Common myeloid progenitor, CD34-positive (primary cell): ENCODE measurements at places on chromosomes 7 and 10.

DNA sequence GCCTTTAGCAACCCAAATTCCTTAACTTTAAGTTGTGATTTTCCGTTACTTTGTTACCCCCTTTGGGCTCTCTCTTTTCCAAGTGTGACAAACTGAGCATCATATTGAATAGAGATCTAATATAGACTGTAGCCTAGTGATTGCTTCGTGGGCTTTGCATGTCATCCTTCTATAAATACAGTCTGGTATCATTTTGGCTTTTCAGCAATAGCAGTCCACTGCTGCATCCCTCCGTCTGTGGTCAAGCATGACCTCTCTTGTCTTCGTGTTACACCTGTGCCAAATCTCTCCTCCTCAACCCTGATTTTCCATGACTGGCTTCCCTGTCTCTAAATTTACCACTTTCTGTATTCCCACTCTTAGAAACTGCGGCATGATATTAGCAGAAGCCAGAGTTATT is 53.8 kb upstream of the AGK start:
- DNase-seq: no peak

DNA sequence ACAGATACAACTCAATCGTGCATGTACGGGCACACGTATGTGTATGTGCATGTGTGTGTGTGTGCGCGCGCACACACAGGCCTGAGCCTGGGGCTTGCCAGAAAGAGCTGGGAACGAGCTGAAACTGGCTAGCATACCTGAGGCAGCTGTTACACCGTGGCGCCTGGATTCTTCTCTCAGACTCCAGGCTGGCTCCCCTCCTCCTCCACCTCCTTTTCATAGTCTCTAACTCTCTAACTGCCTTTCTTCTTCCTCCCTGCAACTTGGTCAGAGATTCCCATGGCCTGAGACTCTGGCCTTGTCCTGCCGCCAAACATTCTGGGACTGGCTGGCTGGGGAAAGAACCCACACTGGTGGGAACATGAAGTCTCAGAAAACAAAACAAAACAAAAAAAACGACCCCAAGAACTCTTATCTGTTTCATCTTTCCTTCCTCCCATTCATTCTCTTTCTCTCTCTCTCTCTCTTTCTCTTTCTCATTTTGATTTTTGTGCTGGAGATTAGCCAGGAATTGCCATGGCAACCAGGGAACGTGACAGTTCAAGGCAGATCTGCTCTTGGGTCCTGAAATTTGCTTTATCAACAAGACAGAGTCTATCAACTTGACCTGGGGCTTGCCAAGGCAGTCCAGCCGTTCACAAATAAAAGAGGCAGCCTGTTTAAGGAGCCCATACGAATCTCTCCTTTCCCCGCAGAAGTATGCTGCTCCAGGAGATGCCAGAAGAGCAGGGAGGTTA is 76.8 kb upstream of the SEM1 start:
- DNase-seq: no peak

DNA sequence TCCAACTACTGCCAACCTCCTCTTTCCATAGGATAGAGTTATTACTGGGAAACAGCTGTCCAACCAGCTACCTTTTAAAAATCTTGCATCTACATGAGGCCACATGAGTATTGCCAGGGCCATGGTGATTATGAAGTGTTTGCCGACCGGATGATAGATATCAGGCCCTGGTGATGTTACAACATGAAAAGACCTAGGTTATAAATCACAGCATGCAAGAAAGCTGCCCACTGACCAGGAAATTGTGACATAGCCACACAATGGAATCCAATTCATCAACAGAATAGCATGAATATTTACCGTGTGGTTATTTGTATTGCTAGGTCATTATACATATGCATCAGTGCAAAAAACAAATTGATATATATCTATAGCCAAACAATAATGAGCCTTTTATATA is 517.0 kb downstream of the INHBA start:
- DNase-seq: no peak

DNA sequence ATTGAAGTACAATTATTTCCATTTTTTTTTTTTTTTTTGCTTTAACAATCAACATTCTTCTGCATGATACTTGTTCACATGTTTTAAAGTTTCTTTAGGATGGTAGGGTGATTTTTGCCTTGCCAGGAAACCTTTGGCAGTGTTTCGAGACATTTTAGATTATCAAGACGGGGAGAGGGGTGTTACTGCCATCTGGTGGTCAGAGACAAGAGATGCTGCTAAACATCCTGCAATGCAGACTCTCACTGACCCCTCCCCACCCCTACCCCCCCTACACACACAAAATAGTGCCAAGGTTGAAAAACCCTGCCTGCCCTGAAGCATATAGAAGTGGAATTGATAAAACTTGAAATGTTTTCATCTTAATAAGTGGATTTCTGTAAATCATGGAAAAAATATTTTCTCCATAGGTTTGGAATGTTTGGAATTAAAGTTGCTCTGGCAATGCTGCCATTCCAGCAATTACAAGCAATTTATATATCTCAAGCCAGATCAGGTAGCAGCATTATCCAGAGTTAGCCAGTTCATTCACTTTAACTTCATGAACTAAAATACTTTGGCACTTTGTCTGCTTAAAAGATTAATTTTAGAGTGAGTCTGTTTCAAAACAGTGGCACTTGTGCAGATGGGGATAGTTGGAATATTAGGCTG is 62.1 kb downstream of the SDHAF3 start:
- DNase-seq: peak; percentile 75

GRCh38 chr7:78151229-78151628 is 352.7 kb downstream of the PHTF2 start:
- DNase-seq: no peak

- no peak for DNase-seq
These were observed 68.8 kb upstream of the UNC5B start for GRCh38 chr10:71143610-71144009.

GRCh38 chr10:33616956-33617355 is 282.5 kb upstream of the NRP1 start:
- no peak for DNase-seq

DNA sequence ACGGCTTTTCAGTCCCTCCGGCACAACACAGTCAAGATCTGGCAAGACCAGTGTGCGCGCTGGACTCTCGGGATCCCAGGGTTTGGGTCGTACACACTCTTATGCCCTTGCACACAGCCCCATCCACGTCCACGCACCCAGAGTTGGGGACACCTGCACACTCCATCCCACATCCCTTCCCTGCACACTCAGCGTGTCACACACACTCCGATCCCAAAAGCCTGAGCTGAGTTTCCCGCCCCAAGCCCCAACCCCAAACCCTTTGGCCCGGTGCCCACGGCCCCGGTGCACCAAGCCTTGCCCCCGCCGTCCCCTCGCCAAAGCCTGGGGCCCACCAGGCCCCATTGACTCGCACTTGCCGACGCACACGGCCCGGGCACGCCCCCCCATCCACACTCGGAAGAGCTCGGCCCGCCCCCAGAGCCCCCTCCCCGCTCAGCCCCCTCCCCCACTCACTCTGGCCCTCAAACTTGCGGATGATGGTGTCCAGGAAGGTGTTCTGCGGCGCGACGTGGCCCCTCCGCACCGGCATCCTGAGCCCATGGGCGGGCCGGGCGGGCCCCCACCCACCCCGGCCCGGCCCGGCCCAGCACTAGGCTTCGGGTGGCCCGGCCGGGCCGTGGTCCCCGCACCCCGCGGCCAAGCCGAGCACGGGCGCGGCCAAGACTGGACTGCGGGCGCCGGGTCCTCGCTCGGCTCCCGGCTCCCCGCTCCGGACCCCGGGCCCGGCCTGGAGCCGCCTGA is 567 bp downstream of the KCNH2 start:
- no peak for DNase-seq

GRCh38 chr10:95559471-95559870 is 1.7 kb downstream of the SORBS1 start:
- no peak for DNase-seq

- DNase-seq: no peak
These were observed 200.7 kb downstream of the IPMK start for GRCh38 chr10:58066979-58067378.

GRCh38 chr10:59887006-59887405 is 19.4 kb downstream of the CCDC6 start:
- DNase-seq: no peak

DNA sequence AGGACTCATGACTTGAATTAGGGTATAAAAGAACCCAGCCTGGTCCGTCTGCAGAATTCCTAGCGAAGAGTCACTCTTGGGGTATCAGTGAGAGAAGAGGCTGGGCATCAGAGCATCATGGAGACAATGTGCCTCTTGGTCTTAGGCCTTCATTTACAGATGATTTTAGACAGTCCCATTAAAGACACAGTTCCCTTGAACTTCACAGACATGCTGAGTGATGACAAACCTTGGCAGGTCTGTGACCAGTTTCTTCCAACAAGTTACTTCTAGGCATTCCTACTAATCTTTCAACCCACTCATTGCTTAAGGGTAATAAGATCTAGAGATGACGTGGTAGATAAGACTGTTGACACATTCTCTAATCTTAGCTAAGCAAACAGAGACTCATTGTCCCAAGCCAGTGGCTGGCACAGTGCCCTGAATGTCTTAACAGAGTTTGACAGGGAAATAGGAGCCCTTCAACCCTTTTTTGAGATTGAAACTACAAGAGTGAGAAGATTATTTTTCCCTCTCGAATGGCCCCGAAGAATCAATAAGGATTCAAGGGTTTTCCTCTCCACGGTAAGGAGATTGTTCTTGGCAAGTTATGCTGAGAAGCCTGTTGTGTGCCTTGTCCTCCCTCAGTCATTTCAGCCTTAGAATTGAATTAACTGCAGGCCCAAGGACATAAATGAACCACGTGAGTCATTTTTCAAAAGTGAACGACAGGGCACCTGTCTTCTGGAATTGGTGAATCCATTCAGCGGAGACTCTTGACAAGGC is 281.1 kb downstream of the CCDC3 start:
- DNase-seq: peak; percentile 20

- DNase-seq: no peak
These were observed 205.6 kb downstream of the MDFIC start for GRCh38 chr7:115127399-115128021.

GRCh38 chr10:52215745-52216361 is 98.2 kb upstream of the DKK1 start:
- DNase-seq: peak; percentile 89

GRCh38 chr10:1615186-1615954 is 122.0 kb downstream of the ADARB2 start:
- DNase-seq: no peak

DNA sequence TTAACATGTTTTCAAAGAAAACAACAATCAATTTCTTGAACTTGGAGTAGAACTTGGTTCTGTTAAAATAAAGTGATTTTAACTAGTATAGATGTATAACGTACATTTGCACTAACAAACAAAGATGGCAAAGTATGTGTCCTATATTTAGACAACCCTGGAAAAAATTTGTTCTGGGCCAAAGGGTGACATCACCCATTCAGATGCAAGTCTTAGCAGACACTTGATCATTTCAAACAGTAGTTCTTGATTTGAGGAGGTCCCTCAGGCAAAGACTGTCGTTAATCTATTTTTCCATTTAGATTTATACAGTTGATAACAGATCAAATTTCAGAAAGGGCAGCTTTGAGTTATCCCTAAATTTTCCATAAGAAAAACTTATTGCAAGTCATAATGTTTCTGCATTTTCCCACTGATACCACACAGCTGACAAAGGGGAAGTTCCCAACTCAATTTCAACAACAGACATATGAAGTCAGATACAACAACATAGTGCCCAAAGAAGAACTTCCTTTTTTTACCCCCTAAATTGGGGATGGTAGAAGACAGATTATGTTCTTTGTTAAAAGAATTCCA is 5.2 kb downstream of the NMT2 start:
- DNase-seq: peak; percentile 53

- no peak for DNase-seq
These were observed 123.0 kb upstream of the FGFR2 start for GRCh38 chr10:121721257-121721656.

DNA sequence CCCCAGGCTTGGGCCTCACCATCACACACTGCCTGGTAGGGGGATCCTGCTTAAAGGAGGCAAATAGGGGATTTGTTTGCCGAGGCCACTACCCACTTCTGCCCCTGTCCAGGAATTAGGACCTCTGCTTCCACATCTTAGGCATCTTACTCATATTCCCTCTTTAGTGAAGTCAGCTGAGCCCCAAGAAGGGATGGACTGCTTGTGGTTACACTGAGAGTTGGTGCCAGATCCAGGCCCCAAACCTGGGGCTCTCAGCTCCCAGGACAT is 1.6 kb upstream of the GPRIN2 start:
- no peak for DNase-seq

- DNase-seq: peak; percentile 45
These were observed 18.4 kb upstream of the MAP3K8 start for GRCh38 chr10:30415593-30415992.

DNA sequence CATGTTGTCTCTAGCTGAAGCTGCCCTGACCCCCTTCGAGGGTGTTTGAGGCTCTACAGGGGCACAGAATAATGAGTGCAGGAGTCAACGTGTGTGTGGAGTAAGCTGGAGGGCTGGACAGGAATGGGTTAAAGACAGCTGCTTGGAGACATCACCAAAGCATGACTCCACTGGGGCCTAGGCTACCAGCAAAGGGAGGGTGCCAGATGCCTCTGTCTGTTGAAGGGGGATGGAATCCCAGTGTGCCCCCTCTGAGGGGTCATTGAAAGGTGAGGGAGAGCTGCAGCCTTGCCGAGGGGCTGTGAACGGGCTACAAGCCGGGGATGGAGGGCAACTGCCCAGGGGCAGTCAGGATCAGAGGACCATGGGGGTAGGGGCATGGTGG is 51.7 kb upstream of the PODXL start:
- no peak for DNase-seq

GRCh38 chr10:118516716-118517115 is 78.7 kb downstream of the PRLHR start:
- DNase-seq: no peak

GRCh38 chr7:26860361-26860760 is 4.0 kb downstream of the SKAP2 start:
- no peak for DNase-seq

DNA sequence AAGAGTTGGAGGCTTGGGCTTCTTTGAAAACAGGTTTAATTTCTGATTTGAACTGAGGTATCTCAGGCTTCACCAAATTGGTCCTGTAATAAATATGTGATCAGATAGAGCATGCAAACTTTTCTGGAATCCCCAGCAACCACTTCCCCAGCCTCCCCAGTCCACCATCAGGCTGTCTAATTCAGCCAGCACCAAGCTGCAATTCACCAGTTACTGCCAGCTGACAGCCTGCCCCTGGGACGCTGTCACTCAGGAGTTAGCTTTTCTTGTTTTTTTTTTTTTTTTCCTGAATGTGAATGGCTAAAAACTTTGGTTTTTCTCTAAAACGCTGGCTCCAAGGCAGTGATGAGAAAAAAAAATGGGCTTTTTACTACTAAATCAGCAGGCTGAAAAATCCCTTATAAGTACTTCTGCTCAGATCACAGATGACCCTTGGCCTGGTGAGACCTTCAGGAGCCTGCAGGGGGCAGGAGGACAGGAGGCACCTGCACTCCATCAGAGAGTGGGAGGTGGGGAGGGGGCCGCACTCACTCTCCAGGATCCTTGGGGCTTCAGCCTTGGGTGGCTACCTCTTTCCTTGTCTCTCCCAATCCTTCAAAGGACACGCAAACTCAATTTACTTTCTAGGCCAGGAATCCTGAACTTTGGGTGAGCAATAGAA is 349.4 kb downstream of the GATA3 start:
- DNase-seq: peak; percentile 18

GRCh38 chr7:36752026-36752711 is 27.9 kb upstream of the AOAH start:
- DNase-seq: no peak

GRCh38 chr7:143147070-143147469 is 15.2 kb downstream of the PIP start:
- DNase-seq: no peak

GRCh38 chr7:134891262-134891695 is 95.0 kb upstream of the AGBL3 start:
- peak; percentile 5 for DNase-seq

- peak; percentile 82 for DNase-seq
These were observed 10.2 kb upstream of the CH25H start for GRCh38 chr10:89217057-89217990.
